ENCODE measurements at places on chromosomes 7 and 10. TPM values are rescaled to one million over a fixed set of nuclear protein-coding genes. Genes with fewer than 3 reads are reported as not detected.

GRCh38 chr7:24882989-24883621 lies 96.9 kb downstream of the OSBPL3 start:
- H3K4me1 ChIP-seq: peaks cover 20% of the 10 kb centered on the region
- H3K4me3 ChIP-seq: no peak overlapping the region
- H3K27me3 ChIP-seq: no peaks in the 10 kb centered on the region
- H3K27ac ChIP-seq: peak overlapping the region; percentile 40
- peak; percentile 81 for DNase-seq

GRCh38 chr7:16755397-16755796 lies 1.8 kb downstream of the TSPAN13 start:
- H3K4me1 ChIP-seq: peaks cover 8% of the 10 kb centered on the region
- H3K36me3 ChIP-seq: no peaks in the 10 kb centered on the region
- DNase-seq: peak; percentile 44
- peak overlapping the region; percentile 72 for H3K4me3 ChIP-seq

DNA sequence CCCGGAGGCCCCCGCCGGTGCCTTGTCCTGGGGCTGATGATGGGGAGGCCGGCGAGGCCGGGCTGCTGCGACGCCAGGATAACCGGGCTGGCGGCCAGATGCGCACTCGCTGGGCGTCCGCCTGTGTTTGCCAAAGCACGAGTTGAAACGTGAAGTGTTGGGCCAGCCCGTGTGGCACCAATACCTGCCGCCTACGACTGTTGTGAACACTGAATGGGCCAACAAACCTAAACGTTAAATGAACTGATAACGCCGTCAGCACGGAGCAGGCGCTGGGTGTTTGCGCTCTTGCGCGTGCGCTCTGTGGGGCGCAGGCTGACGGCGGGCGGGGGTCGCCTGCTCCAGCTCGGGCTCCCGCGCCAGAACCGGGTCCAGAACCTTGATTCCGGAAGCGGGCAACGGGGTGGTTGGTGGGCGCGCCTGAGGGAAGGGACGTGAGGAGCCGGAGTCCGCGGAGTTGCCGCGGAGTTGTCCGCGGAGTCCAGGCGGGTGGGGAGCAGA lies 658 bp downstream of the CYP2E1 start:
- H3K4me1 ChIP-seq: no peaks in the 10 kb centered on the region
- H3K27ac ChIP-seq: no peak overlapping the region
- H3K36me3 ChIP-seq: no peaks in the 10 kb centered on the region
- H3K4me3 ChIP-seq: no peak overlapping the region
- H3K27me3 ChIP-seq: peaks cover 22% of the 10 kb centered on the region

GRCh38 chr7:37672926-37673325 lies 10.6 kb upstream of the GPR141 start:
- H3K4me3 ChIP-seq: no peak overlapping the region
- no peaks in the 10 kb centered on the region for H3K27me3 ChIP-seq
- no peaks in the 10 kb centered on the region for H3K4me1 ChIP-seq

- H3K4me1 ChIP-seq: no peaks in the 10 kb centered on the region
- no peak for DNase-seq
- no peak overlapping the region for H3K4me3 ChIP-seq
- no peaks in the 10 kb centered on the region for H3K36me3 ChIP-seq
- H3K27ac ChIP-seq: no peak overlapping the region
- H3K27me3 ChIP-seq: no peaks in the 10 kb centered on the region
These were observed 425.7 kb upstream of the NFE2L3 start for GRCh38 chr7:25726170-25726780.

DNA sequence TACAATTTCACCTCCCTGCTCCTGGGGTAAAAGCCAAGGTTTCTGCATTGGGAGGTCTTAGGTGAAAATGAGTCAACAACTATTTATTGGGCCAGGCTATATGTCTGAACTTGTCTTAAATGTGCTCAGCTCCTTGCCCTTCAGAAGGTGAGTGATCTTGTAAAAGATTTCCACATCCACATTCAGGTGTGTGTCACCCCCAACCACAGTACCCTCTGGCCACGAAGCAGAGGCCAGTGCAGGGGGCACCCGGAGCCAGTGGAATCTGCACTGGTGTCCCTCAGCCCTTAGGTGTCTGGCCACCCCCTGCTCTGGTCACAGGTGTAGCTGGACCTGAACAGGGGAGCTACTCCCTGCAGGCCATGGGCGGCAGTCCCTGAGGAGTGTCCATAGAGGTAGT lies 198.5 kb downstream of the PAXIP1 start:
- H3K4me1 ChIP-seq: no peaks in the 10 kb centered on the region
- H3K36me3 ChIP-seq: no peaks in the 10 kb centered on the region
- DNase-seq: no peak
- H3K27me3 ChIP-seq: no peaks in the 10 kb centered on the region

DNA sequence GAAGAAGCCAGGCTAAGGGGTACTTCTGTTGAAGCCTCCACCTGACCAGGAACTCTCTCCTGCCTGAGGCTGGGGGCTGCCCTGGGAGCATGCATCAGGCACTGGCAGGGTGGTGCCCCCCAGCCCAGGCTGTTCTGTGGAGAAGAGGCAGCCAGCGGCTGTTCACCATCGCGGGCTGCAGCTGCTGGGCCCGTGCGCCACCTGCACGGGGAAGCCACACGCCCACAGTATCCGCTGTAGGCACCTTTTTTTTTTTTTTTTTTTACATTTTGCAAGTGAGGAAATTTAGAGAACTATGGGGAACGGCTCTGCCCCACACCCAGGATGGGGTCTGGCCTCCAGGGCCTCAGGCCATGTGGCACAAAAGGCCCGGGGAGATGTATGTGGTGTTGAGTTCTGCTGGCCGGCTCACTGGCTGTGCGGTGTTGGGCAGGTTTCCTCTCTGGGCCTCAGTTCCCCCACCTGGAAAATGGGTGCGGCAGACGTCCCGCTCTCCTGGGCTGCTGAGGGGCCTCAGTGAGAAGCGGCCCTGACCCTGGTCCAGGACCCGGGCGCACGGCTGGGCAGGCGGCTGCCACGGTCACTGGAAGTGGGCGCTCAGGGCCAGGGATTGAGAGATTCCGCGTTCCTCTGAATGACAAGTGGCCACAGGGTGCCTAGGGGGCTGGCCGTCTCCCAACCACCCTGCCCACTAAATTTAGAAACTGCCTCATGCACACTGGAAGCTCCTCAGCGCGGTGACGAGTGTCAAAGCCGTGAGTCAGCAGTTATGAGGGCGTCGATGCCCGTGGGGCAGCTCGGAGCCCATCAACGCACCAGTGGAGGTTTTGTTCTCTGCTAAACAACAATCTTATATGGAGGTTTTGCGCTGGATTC lies 8.8 kb upstream of the INTS1 start:
- peaks cover 21% of the 10 kb centered on the region for H3K4me1 ChIP-seq
- H3K27ac ChIP-seq: peak overlapping the region; percentile 91
- H3K36me3 ChIP-seq: no peaks in the 10 kb centered on the region
- peak overlapping the region; percentile 36 for H3K4me3 ChIP-seq

DNA sequence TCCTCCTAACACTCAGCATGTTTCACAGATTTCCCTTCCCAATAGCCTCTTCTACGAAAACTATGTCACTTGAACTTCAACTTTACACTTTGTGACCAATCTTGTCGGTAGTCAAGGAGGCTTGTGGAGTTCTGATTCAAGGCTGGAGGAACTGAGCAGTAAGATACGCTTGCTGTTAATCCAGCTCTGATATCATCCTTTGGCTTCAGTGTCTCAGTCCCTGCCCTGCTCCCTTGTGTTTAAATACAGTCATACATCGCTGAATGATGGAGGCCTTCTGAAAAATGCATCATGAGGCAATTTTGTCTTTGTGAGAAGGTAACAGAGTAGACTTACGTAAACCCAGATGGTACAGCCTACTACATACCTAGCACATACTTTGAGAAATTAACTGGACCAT lies 173.6 kb downstream of the RNF133 start:
- H3K4me3 ChIP-seq: no peak overlapping the region
- DNase-seq: no peak
- H3K4me1 ChIP-seq: no peaks in the 10 kb centered on the region

GRCh38 chr7:47195641-47196040 lies 386.3 kb downstream of the TNS3 start:
- DNase-seq: no peak
- H3K4me1 ChIP-seq: no peaks in the 10 kb centered on the region
- H3K4me3 ChIP-seq: no peak overlapping the region
- H3K27ac ChIP-seq: no peak overlapping the region
- no peaks in the 10 kb centered on the region for H3K36me3 ChIP-seq

DNA sequence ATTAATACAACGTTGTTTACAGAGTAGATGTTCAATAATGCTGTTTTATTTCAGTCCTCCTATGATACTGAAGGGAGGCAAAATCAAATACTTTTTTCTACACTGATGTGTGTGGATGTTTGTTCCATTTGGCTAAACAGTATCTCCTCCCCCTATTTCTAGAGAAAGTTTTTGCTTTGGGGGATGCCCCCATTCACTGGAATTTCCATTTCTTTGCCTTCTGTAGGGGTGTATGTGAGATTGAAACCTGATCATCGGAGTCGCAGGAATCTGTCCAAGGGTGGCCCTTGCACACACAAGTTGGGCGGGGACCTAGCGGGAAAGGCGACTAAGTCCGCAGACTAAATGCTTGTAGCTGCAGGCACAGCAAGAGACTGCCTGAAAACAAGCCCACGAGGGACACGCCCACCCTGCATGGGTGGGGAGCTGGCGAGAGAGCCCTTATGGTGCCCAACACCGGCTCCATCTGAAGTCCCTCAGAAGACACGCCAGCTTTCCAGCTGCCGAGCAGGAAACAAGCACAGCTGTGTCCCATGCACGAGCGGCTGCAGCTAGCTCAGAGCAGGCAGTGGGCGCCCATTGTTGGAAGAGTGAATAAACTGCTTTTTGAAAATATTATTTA lies 58.0 kb downstream of the ESYT2 start:
- H3K4me1 ChIP-seq: no peaks in the 10 kb centered on the region
- H3K27ac ChIP-seq: no peak overlapping the region
- H3K4me3 ChIP-seq: no peak overlapping the region
- H3K36me3 ChIP-seq: peaks cover 16% of the 10 kb centered on the region

DNA sequence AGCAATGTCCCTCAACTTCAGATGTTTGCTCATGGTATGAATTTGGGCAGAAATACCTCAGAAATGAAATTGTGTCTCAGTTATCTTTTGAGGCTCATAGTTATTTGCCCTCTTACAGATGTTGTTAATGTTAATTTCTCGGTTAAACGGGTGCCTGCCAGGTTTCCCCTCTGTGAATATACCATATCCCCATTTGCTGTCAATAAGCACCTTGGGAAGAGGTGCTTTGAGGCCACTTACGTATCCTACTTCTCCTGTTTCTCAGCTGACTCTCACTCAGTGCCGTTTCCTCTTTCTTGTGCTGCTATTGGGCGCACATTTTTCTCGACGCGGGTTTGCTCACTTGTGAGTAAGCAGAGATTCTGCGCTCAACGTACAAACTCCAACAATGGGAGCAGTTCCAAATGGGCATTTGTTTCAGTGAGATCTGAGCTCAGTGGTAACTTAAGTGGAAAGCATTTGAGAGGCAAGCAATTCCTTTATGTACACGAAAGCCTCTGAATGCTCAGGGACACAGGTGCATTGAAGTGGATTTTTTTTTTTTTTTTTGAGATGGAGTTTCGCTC lies 34.8 kb upstream of the JAKMIP3 start:
- H3K36me3 ChIP-seq: no peaks in the 10 kb centered on the region
- H3K27me3 ChIP-seq: peaks cover 22% of the 10 kb centered on the region
- H3K4me1 ChIP-seq: no peaks in the 10 kb centered on the region

GRCh38 chr7:2546776-2547586 lies 8.3 kb downstream of the BRAT1 start:
- H3K27ac ChIP-seq: no peak overlapping the region
- no peaks in the 10 kb centered on the region for H3K4me1 ChIP-seq
- no peaks in the 10 kb centered on the region for H3K27me3 ChIP-seq
- no peak overlapping the region for H3K4me3 ChIP-seq
- no peak for DNase-seq

The LLCFC1 gene
- not detected for total RNA-seq

The ABCB4 gene
- total RNA-seq: 0.36 TPM

The EIF4H gene
- total RNA-seq: 361 TPM

The TMEM273 gene
- total RNA-seq: not detected

The GSTO2 gene
- 1.9 TPM for total RNA-seq

The GNGT1 gene
- not detected for total RNA-seq
